ENCODE measurements at places on chromosomes 2 and 18. TPM values are rescaled to one million over a fixed set of nuclear protein-coding genes. Genes with fewer than 3 reads are reported as not detected.
A peak's percentile ranks its signal among the peaks of the same experiment; 100 is the strongest.

GRCh38 chr2:10513201-10513600 lies 65.1 kb upstream of the ODC1 start:
- DNase-seq: no peak

DNA sequence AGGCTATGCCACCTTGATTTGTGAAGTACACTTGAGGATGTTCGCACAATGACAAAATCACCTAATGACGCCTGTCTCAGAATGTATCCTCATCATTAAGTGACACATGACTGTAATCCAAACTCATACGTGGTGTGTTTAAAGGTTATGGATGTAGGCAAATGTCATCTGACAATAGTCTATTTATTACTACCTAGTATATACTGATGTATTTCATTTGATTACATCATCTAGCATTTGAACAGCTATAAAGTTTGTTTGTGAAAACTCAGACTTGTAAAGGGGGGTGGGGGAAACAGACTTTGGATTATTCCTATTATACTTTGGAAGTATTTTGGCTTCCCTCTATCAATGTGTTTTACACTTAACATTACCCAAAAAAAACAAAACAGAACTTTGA lies 129.9 kb downstream of the TANC1 start:
- DNase-seq: no peak

GRCh38 chr2:84970210-84970867 lies 622 bp upstream of the KCMF1 start:
- DNase-seq: peak; percentile 57

DNA sequence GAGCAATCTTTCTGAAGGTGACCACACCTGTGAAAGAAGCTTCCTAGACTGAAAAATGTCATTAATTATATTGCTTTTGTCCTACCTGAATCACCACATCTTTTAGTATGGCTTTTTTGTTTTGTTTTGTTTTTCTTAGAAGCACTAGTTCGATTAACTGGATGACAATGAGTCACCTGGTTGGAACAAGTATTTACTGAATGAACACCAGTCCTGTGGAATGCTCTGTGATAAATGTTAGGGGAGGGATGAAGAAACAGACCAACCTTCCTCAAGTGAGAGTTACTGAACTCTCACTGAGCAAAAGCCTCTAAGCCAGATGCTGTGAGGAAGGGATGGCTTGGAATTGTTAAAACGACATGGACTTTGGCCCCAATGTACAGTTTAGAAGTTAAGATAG lies 26.8 kb upstream of the DCC start:
- DNase-seq: no peak

DNA sequence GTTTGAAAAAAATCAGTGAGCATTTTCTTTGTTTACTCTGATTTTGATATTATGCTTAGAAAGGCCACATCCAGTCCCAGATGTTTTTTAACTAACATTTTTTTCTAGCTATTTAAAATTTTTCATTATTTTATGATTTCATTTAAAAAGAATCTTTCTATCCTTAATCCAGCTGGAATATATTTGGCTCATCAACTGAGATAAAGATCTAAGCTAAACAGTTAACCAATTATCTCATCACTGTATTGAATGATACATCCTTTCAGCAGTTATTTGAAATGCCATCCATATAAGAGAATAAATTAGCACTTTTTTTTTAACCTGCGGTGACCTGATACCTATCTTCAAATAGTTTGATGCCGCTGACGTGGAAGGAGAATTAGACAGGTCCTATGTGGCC lies 245.5 kb upstream of the COPS8 start:
- DNase-seq: no peak

- DNase-seq: no peak
These were observed 320.3 kb upstream of the NRP2 start for GRCh38 chr2:205361970-205362369.

DNA sequence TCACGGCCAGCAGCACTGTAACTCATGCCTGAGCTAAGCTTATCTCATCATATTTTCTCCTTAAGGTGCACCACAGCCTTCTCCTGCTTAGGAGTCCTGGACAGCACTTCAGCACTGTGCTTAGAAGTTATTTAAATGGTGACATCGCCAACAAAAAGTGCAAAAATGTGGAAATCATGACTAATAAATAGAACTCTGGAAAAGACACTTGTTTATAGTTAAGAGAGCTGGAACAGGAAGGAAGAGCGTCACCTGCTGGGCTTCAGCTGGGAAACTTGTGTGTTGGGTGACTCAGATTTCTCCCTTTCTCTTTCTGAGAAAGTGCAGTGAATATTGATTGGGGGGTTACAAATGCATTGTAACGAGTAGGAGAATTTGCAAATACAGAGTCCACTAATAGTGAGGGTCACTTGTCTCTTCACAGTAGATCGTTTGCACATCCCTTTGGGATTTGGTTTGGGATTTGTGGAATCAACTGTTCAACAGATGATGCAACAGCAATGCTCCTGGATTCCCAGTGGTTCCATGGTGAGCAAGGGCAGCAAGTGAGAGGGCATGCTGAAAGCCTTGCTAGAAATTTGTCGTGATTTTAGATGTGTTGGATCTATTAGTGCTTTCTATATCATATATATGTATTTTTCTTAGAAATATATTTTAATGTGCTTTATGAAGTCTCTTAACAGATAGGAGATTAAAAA lies 84.2 kb downstream of the DOK6 start:
- DNase-seq: peak; percentile 56

The SERPINB4 gene
- not detected for polyA plus RNA-seq

- DNase-seq: no peak
These were observed 13.1 kb downstream of the EIF4E2 start for GRCh38 chr2:232563580-232563979.

- DNase-seq: peak; percentile 40
These were observed 82.0 kb downstream of the SMAD7 start for GRCh38 chr18:48868468-48869466.

DNA sequence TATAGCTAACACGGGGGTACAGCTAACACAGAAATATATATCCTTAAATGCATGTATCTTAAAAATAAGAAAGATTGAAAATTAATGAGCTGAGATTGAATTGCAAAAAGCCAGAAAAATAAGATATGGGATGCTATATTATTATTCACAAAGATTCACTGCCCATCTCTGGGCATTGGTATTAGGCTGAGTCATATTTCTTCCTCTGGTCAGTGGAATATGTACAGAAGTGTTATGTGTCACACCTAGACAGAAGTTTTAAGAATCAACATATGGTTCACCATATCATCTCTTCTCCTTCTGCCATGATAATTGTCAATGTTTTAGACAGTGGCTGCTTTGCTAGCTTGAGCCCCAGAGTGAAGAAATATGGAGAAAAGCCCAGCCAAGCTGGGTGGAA lies 14.0 kb upstream of the MCFD2 start:
- no peak for DNase-seq

DNA sequence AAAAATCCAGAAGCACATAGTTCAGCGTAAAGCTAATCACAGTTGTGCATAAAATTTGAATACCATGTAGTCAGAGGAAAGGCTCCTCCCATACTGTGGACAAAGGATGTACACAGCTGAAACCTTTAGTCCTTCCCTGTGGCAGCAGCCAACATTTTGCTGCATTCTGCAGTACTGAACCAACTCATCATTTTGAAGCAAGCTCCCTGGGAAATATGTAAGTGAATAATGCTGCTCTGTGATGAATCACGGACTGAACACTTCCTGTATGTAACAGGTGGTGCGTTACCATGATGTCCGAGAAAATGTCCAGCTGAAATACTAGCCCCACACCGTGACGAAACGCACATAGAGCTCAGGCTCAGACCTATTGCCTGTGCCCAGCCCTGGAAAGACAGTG lies 421.1 kb upstream of the RAB12 start:
- DNase-seq: peak; percentile 43

DNA sequence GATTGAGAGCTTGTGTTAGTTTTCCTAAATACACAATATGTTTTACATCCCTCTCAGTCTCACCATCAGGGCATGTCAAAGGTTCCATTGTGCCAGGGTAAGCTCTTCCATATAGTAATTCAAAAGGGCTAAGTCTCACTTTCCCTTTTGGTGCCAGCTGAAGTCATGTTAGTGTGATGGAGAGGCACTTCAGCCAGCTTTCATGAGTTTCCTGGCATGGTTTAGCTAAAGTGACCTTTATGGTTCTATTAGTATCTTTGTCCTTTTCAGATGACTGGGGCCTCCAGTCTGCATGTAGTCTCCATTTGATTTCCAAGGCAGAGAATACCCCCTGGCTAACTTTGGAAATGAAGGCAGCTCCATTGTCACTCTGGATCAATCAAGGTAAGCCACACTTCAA lies 27.2 kb downstream of the NAT8 start:
- no peak for DNase-seq

DNA sequence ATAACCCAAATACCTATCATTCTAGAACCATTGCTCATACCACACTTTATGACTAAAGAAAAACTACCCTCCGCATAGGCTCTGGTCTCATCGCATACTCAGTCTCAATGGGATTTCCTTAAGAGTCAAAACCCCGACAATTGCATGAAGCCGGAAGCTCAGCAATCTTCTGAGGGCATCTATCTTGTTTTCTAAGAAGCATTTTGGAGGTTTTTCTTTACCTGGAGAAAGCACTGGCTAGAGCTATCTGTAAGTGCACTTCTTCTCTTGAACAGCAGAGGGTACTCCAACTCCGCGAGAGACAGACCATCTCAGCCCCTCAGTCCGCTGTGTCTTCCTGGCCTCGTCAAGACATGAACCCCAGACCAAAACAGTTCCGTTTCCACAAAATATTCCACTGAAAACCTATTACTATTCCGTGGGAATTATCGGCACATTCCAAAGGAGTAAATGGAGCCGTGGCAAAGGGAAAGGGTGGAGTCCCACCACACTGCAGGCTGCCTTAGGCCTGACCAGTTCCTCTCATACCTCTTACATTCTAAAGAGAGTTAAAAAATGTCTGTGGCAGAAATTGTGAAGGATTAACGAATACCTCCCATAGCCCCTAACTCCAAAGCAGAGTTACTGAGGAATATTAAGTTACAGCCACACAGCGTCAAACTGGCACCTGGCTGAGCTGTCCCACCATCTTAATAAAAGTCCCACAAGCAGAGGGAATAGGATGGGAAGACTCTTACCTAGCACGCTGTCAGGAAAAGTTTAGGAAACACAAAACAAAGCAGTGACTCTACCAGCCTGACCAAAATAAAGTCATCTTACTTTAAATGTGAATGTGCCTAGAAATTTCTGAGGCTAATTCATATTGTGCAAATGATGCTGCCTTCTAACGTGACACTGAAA lies 325.6 kb upstream of the VRK2 start:
- DNase-seq: peak; percentile 75

- DNase-seq: no peak
These were observed 62.0 kb downstream of the GPR39 start for GRCh38 chr2:132478461-132479105.

All from fibroblast of lung (primary cell).